ENCODE measurements at places on chromosomes 11 and 22.

DNA sequence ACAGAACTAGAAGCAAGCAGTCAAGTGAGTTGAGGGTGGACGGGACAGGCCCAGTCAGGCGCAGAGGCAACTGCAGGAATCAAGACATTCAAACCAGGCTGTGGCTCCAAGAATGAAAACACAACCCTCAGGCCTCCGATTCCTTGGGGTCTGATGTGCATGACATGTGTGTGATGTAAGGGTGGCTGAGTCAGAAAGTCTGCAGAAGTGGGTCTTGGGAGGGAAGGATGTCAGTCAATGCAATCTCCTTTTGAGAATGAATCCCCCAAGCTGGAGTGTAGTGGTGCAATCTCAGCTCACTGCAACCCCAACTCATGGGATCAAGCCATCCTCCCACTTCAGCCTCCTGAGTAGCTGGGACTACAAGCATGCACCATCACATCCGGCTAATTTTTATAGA, 15.9 kb upstream of the PDE2A start:
- no peak for DNase-seq

GRCh38 chr11:62786318-62787004, 741 bp upstream of the TMEM179B start:
- peak; percentile 63 for DNase-seq

DNA sequence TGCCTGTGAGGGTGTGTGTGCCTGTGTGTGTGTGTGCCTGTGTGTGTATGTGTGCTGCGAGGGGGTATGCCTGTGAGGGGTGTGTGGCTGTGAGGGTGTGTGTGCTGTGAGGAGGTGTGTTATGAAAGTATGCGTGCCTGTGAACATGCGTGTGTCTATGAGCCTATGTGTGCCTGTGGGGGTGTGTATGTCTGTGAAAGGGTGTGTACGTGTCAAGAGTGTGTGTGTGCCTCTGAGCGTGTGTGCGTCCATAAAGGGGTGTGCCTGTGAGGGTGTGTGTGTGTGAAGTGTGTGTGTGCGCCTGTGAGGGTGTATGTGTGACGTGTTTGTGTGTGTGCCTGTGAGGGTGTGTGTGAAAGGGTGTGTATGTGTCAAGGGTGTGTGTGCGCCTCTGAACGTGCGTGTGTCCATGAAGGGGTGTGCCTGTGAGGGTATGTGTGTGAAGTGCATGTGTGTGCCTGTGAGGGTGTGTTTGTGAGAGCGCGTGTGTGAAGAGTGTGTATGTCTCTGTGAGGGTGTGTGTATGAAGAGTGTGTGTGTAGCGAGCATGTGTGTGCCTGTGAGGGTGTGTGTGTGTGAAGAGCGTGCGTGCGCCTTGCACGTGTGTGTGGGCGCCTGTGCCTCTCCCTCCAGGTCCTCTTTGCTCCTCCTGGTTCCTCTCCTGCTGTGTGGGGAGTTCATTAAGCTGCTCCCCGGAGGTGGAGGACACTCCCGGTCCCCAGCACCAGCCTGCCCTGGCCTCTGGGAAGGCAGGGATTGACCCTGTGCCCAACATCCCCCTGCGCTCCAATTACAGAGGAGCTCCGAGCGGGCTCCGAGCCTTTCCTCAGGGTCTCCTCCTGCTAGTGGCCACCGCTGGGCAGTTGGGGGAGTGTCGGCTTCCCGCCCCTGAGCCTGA, 53.3 kb downstream of the CACNA1I start:
- no peak for DNase-seq

DNA sequence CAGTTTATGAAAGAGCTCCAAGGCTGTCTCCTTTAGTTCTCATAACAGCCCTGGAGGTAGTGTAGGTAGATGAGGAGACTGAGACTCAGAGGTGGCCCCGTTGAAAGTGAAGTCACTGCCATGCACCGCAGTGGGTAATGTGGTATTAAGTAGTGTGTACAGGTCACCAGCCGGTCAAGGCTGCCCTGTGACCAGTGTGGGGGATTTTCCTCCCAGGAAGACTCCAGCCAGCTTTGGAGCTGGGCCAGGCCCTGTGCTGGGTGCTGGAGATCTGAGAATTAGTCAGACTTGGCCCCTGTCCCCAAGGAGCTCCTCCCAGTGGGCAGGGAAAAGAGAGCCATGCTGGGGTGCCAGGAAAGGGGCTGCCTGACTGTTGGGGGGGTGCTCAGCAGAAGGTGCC, 5.3 kb downstream of the OMP start:
- DNase-seq, result peak; percentile 98

- no peak for DNase-seq
Observed at GRCh38 chr22:38981005-38981991, 849 bp upstream of the APOBEC3B start.

DNA sequence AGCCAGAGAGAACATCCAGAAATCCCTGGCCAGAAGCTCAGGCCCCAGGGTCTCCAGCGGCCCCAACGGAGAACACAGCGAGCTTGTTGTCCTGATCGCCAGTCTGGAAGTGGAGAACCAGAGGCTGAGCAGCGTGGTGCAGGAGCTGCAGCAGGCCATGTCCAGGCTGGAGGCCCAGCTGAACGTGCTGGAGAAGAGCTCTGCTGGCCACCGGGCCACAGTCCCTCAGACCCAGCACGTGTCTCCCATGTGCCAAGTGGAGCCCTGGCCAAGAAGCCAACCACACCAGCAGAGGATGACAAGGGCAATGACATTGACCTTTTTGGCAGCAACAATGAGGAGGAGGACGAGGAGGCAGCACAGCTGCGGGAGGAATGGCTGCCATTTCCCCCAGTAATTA, 20.6 kb upstream of the SCGB1D1 start:
- no peak for DNase-seq
